ENCODE measurements at places on chromosomes 12 and 14.

GRCh38 chr14:65303190-65303898 lies 109.2 kb upstream of the FUT8 start:
- no peak for DNase-seq

DNA sequence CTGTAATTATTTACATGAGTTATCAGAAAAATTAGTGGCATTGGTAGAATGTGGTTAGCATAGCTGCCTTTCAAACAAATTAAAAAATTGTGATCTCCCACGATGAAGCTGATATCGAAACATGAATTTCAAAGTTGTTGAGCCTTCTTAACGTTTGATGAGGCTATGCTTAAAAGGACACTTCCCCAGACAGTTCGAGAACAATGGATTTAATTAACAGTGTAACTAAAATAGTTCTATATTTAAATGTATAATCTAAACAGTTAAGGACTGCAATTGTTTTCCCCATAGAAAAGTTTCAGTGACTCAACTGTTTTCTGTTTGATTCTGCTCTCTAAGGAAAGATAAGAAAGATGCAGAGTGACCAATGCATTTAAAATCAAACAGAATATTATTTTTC lies 1.6 kb downstream of the CLEC2B start:
- DNase-seq, result no peak

DNA sequence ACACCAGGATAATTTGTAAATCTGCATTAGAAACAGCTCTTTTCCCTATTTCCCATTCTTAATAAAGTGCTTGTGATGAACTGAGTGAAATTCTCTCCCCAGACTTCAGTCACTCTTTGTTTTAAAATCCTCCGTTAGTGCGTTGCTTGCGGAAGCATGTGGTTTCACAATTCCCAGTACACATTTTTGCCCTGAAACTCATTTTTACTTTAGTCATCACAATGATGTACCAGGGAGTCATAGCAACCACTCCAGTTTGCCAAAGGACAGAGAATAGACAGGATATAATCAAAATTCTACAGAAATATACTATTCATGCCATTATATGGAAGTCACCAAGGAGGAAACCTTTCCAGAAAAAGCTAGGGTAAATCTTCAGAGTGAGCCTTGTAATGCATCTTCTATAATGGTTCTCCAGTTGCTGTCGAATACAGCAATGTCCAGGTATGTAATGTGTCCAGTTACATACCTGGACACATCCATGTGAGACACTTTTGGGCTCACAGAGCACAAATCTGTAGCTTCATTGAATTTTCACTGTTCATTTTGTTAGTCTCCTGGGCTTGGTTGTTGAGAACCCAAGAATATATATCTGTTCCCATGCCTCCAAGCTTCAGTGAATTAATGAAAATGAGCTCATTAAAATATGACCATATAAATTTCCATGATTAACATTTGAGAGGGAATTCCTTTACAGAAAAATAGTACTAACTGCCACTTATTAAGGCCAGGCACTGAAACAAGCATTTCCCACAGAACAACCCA lies 57.8 kb downstream of the GPR135 start:
- DNase-seq, result no peak

DNA sequence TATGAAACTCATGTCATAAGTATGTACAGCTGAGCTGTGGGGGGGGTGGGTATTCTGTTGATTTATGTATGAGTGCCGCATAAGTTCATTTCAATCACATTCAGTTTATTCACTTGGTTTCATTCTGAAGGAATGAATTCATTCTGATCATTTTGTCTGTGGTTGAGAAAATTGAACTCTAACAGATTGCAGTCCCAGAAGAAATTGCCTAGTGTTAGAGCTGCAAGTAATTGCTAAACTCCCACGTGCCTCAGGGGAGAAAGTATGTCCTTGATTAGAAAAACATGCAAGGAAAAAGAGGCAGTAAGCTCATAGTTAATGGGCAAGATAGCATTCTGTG lies 442.4 kb upstream of the MGAT4C start:
- DNase-seq, result no peak

- DNase-seq, result no peak
Measured at GRCh38 chr12:49537752-49538509, 899 bp upstream of the KCNH3 start.

DNA sequence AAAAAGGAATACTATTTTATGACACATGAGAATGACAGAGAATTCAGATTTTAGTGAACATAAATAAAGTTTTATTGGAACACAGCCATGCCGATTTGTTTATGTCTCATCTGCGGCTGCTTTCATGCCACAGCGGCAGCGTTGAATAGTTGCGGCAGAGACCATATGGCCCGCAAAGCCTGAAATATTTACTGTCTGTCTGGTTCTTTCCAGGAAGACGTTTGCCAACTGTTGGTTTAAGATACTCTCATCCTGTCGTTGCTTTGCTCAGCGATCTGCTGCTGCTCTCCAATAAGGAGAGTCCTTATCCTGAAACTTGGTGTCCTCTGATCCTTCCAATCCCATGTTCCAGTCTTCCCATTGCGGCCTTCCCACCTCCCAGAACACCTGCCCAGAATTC lies 89.9 kb downstream of the SLC24A4 start:
- DNase-seq, result no peak

- no peak for DNase-seq
Measured at GRCh38 chr14:69346710-69347109, 51.4 kb downstream of the ERH start.

DNA sequence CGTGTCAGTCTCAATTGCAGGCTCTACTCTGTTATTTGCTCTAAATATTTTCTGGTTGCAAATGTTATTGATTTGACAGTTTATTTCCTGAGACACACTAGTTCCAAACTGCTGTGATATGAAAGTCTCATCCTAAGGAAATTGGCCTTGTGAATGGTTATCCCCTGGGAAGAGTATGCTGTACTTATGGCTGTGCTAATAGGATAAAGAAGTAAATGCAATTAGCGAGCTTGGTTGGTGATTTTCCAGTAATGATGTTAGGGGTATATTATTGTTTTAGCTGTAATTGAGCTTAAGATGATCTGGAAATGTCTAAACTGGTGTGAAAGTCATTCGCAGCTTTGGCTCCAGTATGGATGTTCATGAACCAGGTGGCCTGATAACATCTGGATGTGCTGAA lies 197.9 kb downstream of the SUDS3 start:
- no peak for DNase-seq

DNA sequence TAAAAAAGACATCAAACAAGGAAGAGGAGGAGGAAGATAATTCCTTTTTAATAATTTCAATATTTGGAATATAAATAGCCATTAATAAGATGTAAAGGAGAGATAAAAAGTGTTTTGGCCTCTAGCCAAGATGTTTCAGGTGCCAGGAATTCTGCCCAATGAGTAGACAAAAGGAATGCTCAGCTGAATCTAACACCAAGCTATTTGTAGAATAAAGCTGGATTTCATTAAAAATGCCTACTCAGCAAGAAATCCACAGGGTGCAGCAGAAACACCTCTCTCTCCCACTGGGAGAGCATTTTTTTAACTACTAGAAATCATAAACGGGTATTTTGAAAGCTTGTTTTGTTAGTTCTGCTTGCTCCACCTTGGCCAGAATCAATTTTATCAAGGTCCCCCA lies 4.1 kb upstream of the STAB2 start:
- no peak for DNase-seq

DNA sequence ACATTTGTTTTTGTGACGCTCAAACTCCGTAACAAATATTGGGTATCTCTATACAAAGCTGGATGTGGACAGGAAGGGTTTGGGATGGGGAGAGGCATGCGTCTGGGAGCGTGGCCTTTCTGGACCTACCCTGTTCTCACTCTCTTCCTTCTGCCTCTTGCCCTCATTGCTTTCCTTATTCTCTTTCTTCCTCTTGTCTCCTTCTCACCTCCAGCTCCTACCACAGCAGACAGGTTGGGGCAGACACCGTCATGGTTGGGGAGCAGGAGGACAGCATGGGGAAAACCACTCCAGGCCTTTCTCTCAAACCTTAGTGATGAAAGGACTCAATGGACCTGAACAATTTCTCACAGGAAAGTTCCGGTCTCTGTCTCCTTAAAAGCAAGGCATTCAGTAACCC lies 465.3 kb downstream of the RAD51B start:
- no peak for DNase-seq

DNA sequence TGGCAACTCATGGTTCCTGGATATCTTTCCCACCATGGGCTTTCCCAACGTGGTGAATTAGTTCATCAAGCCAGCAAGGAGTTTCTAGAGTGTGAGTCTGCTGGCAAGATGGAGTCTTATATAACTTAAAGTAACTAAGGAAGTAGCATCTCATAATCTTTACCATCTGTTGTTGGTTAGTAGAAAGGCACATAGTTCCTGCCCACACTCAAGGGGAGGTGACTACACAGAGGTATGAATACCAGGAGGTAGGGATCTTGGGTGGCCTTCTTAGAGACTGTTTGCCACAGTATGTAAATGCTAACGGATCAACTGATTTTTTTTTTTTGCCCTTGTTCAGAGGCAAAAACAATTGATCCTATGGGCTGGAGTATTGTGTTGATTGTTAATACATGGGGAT lies 446.9 kb downstream of the ATP23 start:
- DNase-seq, result no peak

GRCh38 chr14:39351708-39352107 lies 80.5 kb downstream of the FBXO33 start:
- no peak for DNase-seq

DNA sequence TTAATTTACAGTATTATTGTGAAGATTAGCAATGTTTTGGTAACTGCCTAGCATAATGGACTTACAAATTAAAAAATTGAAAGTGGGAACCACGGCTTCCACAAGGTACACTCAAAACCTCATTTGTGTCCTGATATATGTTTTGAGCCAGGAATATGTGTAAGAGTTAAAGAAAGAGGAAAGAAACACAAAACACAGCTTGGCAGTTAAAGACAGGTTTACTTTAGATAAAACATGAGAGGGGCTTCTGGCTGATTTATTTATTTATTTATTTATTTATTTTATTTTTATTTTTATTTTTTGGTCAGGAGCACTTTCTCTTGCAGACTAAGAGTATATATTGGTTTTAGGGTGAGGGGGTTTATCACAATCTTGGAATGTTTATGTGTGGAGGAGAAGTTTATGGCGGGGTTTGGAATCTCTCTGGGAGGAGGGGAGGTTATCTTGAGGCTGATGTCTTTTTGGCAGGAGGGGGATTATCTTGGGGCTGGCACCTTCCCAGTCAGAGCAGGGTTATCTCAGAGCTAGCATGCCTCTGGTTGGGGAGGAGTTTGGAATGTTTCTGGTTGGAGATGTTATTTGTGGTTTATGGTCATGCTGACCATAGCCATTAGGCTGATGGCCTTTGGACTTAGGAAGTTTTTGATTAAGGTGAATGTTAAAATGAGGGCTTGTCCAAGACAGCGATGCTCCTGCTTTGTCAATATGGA lies 436.7 kb downstream of the DAD1 start:
- DNase-seq, result no peak

DNA sequence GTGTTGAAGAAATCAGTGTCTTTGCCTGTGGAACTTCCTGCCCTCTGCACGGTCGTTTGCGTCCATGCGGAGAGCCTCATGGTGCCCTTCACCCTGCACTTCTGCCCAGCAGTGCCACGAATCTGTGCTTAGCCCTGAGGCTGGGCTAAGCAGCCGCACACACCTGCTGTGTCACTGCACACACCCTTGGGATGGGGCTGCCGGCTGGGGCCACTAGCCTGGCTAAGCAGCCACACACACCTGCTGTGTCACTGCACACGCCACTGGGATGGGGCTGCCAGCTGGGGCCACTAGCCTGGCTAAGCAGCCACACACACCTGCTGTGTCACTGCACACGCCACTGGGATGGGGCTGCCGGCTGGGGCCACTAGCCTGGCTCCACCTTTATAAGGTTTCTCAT lies 188.5 kb downstream of the KIF26A start:
- no peak for DNase-seq

GRCh38 chr12:9799961-9800360 lies 27.3 kb upstream of the KLRF1 start:
- no peak for DNase-seq

DNA sequence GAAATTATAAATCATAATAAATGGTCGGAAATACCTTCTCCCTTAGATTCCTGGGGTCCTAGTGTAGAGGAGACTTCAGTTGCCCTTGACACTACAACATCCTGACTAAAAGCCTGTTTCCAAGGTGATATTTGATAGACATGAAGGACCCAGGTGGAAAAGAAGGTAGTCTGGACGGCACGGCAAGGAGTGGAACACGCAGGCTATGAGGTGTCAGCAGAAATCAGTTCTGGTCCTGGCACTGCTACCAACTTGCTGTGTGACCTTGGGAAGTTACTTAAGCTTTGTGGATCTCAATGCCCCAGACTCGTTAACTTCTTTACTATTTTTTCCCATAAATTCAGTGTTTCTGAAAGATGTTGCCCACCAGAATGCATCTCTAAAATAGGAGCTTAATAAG lies 36.9 kb upstream of the BCL2L14 start:
- DNase-seq, result no peak

- no peak for DNase-seq
Measured at GRCh38 chr14:64059454-64060198, 206.8 kb downstream of the SYNE2 start.

GRCh38 chr14:59207506-59207933 lies 19.1 kb downstream of the DAAM1 start:
- no peak for DNase-seq

DNA sequence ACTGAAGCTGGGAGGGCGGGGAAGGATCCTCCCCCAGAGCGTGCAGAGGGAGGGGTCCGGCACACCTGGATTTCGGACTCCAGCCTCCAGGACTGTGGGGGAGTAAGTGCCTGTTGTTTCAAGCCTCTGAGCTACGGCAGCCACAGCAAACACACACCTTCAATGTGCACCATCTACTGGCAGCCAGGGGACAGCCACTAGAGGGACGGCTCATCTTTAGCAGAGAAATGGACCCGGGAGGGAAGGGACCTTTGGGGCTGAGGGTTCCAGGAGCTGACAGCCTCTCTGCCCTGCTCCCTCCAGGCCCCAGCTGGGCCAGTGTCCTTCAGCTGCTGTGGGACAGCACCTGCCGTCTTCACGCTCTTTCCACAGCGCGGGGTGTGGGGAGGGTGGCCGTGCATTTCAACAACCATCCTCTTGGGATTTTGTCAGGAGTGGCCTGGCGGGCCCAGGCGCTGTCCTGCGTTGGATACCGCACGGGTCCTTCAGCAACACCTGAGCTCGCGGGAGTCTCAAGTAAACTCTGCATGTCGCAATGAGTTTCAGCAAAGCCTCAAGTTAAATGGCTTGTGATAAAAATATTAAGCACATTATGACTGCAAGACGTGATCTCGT lies 209.2 kb upstream of the C14orf180 start:
- no peak for DNase-seq

DNA sequence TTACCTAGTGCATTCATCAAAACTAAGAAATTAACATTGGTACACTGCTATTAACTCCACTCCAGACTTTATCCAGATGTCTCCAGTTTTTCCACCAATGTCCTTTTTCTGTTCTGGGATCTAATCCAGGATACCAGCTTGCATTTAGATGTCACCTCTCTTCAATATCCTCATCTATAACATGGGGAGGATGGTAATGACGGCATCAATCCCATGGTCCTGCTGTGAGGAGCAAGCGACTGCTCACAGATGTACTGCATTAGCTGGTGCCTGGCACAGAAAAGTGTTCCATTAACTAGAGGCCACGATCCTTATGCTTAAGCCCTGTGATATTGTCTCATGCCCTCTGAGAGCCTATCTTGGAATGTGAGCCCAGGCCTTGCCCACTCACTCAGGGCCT lies 53.8 kb downstream of the CALM1 start:
- no peak for DNase-seq

Data from stimulated activated CD8-positive, alpha-beta memory T cell treated with anti-CD3 and anti-CD28 coated beads, Interleukin-4, amount 100 ng/mL, for 1 hour (primary cell).